ENCODE measurements at places on chromosomes 6 and 20.

DNA sequence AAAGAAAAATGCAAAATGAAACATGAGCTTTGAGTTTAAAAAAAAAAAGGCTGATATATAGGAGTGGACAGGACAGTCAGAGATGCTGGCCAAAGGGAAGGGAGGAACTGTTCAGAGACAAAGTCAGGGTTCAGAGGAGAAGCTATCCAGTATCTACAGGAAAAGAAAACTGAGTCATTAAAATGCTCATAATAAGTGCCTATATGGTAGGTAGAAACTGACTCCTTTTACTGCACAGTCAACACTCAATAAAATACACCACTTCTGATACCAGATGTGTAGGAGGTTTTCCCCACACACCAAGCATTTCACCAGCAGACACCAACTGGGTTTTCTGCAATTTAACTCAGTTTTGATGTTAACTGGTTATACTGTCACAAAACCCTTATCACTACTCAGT is 32.9 kb downstream of the FRK start:
- DNase-seq: no peak

GRCh38 chr6:144500892-144501291 is 215.8 kb downstream of the UTRN start:
- no peak for DNase-seq

GRCh38 chr6:15129887-15130286 is 116.0 kb upstream of the JARID2 start:
- DNase-seq: no peak

DNA sequence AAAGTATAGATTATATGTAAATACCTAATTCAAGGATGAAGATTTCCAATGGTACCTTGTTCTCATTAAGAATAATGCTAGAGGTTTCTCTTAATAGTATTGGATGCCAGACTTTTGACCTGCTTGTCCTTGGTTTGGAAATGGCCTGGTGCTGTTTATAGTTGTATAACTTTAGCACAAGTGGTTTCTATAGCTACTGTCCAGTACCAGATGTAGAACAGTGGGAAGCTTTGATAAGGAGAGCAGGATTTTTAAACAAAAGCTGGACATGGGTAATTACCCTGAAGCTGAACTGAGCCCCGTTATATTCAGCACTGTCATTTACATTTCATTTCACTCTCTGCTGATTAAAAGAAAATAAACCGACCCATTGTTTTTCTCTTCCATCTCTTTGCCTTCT is 43.7 kb downstream of the TRMT11 start:
- no peak for DNase-seq

GRCh38 chr6:134172706-134173365 is 120.4 kb upstream of the SLC2A12 start:
- no peak for DNase-seq

Measured in activated naive CD4-positive, alpha-beta T cell treated with Interleukin-2 at 50 U/mL for 16 hours (primary cell).